ENCODE measurements at places on chromosomes 2 and 18.

DNA sequence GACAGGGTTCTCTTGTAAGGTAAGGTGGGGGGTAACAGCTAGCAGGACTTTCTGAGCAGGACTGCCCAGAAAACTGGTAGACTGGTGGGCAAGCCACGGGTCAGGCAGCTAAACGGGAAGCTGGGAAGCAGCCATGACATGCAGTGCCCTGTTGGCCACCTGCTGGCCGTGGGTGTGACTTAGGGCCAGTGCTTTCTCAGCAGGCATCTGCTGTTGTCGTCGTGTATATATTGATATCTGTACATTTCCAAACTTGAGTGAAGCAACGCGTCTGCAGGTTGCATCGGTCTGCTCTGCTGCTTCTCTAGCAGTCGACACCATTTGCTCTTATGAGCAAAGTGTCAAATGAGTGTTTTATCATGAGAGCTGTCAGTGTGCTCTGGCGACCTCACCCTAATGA, 31.0 kb downstream of the COA5 start:
- DNase-seq, result no peak

GRCh38 chr2:70999362-70999761, 4.7 kb upstream of the TEX261 start:
- no peak for DNase-seq

DNA sequence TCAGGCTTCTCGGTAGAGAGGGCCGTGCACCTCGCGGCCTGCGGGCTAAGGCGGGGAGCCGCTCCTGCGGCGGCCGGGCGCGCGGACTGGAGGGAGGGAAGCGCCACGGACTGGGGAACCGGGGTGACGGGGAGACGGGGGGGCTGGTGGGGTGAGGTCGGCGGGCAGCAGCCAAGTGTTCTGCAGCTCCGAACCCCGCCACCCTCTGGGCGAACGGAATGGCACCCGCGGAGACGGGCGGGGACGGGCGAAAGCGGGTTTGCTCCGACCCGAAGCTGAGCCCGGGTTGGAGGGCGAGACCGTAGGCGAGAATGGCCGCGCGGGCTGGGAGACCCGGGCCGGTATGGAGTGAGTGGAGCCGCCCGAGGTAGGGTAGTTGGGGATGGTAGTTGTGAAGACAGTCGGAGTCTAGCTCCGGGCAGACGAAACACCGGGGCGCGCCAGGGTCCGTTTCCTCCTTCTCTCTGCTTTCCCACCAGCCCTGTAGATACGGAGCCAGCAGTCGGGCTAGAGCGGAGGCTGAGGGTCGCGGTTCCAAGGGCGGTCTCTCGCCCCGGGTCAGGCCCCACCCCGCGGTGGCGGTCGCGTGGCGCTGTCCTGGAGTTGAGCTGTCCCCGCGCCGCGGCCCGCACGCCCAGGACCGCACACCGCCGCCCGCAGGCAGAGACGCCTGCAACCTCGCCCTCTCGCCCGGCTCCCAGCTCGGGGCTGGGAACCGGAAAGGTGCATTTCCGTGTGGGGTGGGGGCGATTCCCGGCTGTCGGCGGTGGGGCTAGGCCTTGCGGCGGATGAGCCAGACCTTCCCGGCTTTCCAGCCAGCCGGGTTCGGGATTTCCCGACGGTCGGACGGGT, 160.3 kb upstream of the SIX2 start:
- DNase-seq, result no peak

GRCh38 chr2:169765523-169765922, 31.9 kb downstream of the KLHL23 start:
- no peak for DNase-seq

DNA sequence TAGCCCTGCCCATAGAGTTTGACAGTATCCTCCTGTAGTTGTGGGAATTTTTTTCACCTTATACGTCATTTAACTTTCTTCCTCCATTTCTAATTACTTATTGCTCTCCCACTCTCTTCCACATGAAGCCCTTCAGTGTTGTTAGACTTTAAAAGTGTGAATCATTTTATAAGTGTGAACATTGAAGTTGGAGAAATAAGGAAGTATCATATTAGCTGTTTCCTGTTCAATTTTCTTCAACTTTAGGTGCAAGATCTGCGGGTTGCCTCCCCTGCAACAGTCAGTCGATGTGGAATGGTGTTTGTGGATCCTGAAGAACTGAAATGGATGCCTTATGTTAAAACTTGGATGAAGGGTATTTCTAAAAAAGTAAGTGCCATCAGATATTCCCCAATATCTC, 138.1 kb downstream of the DNAH6 start:
- DNase-seq, result no peak

- no peak for DNase-seq
These were observed 49.9 kb downstream of the ZAP70 start for GRCh38 chr2:97763176-97763845.

- no peak for DNase-seq
These were observed 11.8 kb upstream of the FN1 start for GRCh38 chr2:215447673-215448081.

DNA sequence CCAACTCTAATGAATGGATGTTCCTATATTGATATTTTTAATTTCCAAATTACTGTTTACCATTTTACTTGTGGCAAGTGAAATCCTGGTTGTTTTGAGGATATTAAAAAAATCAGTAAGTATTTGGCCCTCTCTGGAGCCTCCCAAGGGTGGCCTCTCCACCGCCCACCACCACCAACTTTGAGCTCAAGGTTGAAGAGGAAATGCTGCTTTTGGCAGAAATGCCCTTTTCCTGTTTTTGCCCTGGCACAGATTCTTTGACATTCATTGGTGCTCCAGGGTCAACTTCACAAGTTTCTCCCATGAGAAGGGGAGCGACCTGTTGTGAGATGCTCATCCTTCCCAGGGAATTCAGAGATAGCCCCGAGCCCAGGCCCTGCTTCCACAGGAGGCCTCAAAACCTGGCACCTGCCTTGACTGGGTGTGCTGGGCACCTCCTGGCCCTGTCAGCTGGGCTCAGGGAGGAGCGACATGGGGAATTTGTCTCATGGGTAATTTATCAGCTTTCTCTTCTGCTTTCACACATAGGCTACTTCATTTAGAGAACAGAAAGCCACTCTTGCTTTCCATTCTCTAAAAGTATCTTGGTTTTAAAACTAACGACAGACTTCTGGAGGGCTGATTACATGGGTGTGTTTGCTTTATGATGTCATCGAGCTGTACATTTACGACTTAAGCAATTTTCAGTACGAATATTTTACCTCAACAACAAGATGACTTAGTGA, 6.9 kb downstream of the CD8A start:
- no peak for DNase-seq

Measured in pons (tissue), 1 donor.